ENCODE measurements at places on chromosomes 3 and 15.

DNA sequence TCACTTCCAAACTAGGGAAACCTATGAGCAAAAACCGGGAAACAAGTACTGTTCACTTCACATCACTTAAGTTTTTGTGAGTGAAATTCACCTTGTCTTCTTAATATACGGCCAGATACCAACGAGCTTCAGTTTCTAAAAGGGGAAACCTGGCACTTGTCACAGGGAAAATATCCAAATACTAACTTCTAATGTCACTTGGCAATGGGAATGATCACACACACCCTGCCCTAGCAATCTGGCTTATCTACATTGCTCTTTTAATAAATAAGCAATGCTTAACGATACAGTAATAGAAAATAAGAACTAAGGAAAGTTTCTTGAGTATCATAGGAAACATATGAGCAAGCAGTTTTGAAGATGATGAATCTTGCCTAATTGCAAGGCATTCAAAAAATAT is 34.6 kb upstream of the PLOD2 start:
- DNase-seq: no peak

GRCh38 chr3:35969406-35969805 is 330.1 kb downstream of the ARPP21 start:
- no peak for DNase-seq

DNA sequence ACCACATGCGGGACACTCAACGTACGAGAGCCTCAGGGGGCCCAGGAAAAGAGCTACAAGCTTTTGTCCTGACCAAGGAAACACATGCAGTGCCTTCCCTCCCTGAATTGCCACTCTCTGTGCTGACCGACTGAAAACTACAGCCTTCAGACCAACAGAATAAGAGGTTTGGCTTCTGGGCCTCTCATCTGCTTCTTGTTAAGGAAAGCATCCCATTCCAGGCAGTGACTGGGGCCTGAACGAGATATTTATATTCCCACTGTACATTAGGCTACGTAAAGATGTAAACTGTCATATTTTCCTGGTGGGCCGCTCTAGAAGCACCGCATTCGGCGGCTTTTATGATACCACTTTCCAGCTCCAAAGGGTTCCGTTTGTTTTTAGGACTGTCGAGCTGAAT is 208.9 kb upstream of the TPM1 start:
- DNase-seq: no peak

GRCh38 chr15:89792106-89792805 is 16.1 kb downstream of the MESP2 start:
- DNase-seq: no peak

DNA sequence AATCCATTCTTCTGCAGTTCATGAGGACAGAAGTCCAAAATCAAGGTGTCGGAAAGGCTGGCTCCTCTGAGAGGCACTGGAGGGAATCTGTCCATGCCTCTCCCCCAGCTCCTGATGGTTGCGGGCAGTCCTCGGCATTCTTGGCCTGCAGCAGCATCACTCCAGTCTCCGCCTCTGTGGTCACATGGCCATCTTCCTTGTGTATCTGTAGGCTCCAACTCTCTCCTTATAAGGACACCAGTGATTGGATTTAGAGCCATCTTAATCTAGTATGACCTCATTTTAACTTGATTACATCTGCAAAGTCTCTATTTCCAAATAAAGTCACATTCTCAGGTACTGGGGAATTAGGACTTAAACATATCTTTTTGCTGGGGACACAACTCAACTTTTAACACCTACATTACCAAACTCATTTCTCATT is 56.0 kb upstream of the FLNB start:
- peak; percentile 88 for DNase-seq

DNA sequence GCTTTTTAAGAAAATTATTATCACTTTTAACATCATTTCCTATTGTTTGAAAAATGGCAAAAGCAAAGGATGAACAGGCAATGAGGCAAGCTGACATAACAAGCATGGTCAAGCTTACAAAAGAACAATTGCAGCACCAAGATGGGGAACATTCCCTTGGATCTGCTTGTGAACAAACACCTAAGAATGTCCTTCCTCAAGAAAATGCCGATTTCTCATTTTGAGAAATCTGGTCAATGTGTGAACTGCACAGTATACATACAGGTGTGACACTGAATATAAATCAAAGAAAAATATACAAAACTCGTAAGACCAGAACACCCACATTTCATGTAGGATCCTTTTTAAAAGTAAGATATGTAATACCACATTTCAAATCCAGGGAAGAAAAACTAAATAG is 58.9 kb downstream of the LRRFIP2 start:
- no peak for DNase-seq

DNA sequence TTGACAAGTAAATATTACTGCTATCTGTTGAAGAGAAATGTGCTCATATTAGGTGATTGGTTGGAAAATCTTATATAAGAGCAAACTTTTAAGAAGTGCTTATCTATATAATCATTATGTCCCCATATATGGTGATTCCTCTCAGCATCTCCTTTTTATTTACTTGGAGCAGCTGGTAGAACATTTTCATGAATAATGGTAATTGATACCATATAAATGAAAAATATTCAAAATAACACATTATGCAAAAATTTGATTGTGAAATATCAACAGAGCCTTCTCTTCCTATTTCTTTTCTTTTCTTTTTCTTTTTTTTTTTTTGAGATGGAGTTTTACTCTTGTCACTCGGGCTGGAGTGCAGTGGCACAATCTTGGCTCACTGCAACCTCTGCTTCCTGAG is 56.2 kb downstream of the ROBO2 start:
- no peak for DNase-seq

- DNase-seq: no peak
Observed at GRCh38 chr3:42746455-42747450, 26.3 kb downstream of the CCDC13 start.

DNA sequence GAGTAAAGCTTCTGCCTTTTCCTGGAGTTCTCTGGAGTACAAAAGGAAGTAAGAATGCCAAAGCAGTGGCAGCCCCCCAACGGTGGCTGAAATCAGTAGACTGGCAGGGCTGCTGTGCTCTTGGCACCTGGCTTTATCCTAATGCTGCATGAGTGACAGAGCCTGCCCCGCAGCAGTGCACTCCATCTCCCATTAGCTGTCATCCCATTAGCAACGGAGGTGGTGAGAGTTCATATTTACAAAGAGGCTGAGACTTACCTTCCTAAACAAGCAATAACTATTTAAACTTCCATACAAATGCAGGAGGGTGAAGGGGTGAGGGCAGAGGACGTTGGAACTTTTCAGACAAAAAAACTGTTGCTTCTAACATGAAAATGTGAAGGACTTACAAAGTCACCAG is 51.9 kb downstream of the SERPINI1 start:
- no peak for DNase-seq

GRCh38 chr3:58565621-58566397 is 11.4 kb downstream of the FAM107A start:
- DNase-seq: no peak

DNA sequence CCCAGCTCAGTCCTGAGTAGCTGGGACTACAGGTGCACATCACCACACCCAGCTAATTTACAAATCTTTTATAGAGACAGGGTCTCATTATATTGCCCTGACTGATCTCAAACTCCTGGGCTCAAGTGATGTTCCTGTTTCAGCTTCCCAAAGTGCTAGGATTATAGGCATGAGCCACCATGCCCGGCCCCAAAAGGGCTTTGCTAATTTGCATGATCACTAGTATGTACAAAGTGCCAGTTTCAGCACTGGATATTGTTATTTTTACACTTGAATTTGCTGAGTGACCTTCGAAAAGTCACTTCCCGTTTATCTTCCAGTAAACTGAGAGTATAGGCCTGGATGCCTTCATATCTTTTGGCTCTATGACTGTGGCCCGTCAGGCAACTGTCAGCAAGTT is 12.2 kb downstream of the CLN6 start:
- DNase-seq: no peak

GRCh38 chr3:147424581-147425387 is 15.6 kb downstream of the ZIC1 start:
- DNase-seq: no peak

- no peak for DNase-seq
Observed at GRCh38 chr3:123272547-123272946, 70.8 kb downstream of the SEC22A start.

DNA sequence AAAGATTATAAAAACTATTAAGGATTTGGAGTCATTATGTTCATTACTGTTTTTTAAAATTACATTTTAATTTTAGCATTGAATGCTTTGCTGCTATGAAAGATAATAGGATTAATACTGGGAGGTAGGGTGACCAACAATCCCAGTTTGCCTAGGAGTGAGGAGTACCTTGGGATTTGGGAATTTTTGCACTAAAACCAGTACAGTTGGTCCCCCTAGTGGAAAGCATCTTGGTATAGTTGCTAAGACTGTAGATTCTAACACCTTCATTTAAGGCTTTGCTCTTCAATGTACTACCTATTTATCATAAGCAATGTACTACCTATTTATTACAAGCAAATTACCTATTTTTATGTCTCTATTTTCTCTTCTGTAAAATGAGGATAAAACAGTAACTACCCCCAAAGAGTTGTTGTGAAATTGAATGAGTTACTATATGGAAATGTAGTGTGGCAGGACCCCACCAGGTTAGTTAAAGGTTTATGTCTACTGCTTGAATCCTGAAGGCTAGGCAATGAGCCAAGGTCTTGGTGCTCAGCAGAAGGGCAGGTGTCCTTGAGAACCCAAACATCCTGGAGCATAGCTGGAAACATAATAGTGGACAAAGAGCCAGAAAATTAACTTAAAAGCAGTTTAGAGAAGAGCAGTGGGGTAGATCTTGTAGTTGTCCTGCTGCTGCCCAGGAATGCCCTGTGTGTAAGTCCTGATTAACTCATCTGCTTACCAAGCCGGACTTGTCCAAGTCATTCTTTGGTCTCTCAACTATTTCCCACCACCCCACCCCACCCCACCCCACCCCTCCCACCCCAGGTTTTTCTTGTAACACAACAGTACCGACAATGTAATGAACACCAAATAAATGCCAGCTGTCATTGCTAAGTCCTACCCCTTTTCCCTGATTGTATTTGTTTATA is 49.2 kb upstream of the NMD3 start:
- no peak for DNase-seq

GRCh38 chr3:10281951-10282350 is 10.8 kb downstream of the GHRL start:
- no peak for DNase-seq

GRCh38 chr15:79948095-79948695 is 22.8 kb downstream of the BCL2A1 start:
- DNase-seq: no peak

DNA sequence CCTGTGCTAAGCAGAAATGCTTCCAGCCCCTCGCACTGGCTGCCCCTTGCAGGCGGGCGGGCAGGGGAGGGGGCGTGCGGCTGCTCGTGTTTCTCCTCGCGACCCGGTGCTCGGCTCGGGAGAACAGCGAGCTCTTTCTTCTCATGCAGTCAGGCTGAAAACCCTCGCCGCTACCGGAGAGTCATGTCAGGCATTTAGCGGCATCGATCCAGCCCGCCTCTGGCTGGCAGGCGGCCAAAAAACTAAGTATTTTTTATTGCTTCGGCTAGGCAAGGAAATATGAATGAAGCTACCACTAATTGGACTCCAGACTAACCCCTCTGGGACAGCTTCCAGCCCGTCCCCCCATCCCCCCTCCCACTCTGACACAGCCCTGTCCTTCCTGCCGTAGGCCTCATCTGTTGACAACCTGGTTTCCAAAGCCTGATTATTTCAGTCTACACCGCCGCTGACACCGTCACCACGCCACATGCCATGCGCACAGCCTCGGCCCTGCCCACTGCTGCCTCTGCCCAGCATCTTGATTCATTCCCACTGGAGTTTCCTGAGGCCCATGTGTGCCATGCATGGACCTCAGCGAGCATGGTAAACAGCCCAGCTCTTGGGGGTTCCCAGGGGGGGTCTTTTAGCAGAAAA is 35.3 kb downstream of the TLE3 start:
- DNase-seq: no peak

GRCh38 chr3:50393061-50393460 is 33.7 kb upstream of the TMEM115 start:
- no peak for DNase-seq

GRCh38 chr3:140135461-140135860 is 200.5 kb downstream of the CLSTN2 start:
- no peak for DNase-seq

DNA sequence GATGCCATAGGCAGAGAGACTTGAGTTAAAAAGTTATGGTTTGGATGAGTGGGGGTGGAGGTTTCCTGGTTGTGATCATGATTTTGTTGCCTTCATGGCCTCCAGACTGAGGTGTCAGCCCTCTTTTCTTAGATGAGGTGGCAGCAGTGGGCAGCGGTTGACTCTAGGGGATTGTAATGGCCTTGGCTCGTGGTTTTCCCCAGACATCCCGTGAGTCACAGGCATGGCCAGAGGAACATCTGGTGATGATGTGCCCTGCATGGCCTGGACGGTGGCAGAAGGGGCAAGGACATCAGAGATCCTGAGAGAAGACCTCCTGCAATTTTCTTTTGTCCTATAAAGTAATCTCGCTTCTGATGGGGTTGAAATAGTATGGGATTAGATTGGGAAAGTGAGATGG is 12.4 kb downstream of the RETNLB start:
- DNase-seq: no peak

- no peak for DNase-seq
Observed at GRCh38 chr15:56410721-56411120, 45.5 kb downstream of the TEX9 start.

- no peak for DNase-seq
Observed at GRCh38 chr3:58484045-58484721, 7.7 kb upstream of the KCTD6 start.

GRCh38 chr3:165797551-165797950 is 39.7 kb downstream of the BCHE start:
- DNase-seq: no peak

GRCh38 chr3:50302095-50303012 is 1.0 kb downstream of the HYAL1 start:
- DNase-seq: no peak

DNA sequence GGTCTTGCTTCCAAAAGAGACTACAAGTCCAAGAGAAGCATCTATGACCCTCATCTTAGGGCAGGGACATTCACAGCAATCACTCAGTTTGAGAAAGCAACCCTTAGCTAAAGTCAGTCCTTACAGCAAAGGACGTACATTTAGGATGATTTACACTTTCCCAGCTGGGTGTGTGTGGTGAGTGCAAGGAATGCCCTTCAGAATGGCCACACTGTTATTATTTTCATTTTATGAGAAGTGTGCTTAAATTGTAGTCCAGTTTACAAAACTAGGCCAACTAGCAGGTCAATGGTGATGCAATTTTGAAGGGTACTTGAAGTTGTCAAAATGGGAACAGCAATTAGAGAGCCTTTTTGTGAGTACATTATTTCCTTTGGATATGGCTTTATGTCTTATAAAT is 26.0 kb upstream of the CCK start:
- DNase-seq: no peak

Measured in ascending aorta (tissue), 2 donors.